ENCODE measurements at places on chromosomes 2 and 18.

- DNase-seq: no peak
Observed at GRCh38 chr2:101830555-101830954, 133.0 kb downstream of the MAP4K4 start.

- no peak for DNase-seq
Observed at GRCh38 chr2:8750221-8750620, 68.4 kb downstream of the ID2 start.

DNA sequence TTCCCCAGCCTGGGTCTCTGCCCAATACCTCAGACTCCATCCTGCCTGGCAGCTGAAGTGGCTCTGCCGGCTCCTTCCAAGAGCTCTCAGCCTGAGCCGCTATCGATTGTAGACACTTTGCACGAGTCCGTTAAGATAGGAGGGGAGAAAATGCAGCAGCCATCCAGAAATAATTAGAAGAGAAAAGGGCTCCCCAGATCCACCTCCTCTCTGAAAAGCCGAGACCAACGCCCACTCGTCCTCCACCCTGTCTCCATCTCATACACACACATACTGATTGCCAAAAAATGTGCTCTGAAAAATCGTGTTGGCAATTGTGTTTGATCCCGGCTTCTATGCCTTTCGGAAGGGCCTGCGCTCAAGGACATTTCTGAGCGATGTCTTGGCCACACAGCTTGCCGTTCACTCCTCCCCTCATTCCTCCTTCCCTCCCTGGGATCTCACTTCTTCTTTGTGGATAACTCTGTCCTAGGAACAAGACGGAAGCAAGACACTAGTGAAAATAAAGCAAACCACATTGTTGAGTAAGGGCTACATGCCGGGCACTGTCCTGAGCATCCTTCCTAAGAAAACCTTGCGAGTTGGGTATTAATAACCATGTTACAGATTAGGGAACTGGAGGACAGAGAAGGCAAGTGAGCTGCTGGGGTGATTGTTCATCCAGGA, 372.8 kb upstream of the MYT1L start:
- no peak for DNase-seq

GRCh38 chr2:96895032-96895745, 25.3 kb upstream of the SEMA4C start:
- no peak for DNase-seq

DNA sequence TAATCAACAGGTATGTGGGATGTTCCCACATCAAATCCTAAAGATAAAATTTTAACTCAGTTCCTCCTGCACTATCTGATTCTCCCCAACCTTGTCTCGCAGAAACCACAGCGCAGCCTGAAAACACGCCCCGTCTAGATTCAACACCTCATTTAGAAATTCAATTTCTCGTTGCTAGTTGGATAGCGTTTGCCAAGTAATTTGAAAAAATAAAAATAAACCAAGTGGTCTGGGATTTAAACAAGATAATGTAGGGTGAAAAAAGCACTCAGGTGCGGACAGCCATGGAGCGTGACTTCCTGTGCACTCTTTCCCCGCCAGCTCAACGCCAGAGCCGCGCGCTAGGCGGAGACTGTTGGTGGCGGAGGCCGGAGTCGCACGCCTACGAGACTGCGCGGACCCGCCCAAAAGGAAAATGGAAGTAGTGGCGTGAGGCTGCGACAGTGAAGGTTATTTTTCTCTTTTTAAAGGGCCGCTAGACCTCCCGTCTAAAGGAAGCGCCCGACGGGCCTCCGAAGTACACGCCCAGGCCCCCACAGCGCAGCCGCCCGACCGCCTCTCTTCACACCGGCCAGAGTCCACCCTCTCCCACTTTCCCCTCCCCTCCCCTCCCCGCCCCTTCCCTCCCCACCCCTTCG, 615 bp upstream of the CCNT2 start:
- DNase-seq: no peak

DNA sequence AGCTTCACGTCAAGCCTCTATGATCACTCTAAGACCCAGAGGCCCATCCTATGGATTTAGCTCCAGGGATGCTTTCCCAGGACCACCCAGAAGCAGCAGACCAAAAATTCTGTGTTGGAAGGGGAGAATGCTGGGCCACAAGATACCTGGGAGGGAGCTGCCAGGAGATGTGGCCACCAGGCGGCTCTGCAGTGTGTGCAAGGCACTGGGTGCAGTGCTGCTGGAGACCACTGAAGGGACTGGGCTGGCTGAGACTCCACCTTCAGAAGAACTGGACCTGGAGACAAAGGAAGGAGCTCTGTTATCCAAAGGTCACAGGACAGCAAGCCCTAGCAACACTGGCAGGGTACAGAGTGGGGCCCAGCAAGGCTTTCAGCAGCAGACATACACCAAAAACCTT, 34.0 kb downstream of the KANSL3 start:
- DNase-seq: no peak

DNA sequence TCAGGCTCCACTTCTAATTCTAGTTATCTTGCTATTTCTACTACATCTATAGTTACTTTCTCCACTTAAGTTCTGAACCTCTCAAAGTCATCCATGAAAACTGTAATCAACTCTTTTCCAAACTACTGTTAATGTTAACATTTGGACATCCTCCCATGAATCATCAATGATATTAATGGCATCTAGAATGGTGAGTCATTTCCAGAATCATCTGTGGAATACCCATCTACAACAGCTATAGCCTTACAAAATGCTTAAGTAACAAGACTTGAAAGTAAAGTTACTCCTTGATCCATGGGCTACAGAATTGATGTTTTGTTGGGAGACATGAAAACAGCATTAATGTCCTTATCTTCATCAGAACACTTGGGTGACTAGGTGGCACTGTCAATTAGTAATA, 35.4 kb downstream of the BARD1 start:
- no peak for DNase-seq

- peak; percentile 48 for DNase-seq
Observed at GRCh38 chr2:138502255-138503086, 901 bp downstream of the SPOPL start.

DNA sequence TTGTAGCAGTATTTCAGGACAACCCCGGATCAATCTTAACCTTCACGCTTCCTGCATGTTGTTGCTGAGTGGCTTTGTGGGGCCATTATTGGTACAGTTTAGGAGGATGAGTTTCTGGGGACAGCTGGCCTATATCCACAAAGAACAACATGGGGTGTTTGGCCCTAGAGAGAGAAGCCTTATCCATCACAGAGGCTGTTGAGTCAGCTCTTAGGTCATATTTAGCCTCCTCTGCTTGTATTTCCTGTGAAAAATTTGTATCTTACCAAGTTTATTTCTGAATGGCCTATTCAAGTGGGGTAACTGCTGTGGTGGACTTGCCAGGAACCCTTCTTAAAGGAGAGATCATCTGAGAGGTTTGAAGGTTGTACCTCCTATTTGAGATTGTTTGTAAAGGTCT, 77.6 kb downstream of the MAP4K4 start:
- DNase-seq: no peak

- DNase-seq: peak; percentile 71
Observed at GRCh38 chr2:112841295-112842044, 4.9 kb upstream of the IL1B start.

- DNase-seq: no peak
Observed at GRCh38 chr2:10820562-10820961, 8.0 kb upstream of the PDIA6 start.
